ENCODE measurements at places on chromosomes 3 and 15.

- no peak for DNase-seq
These were observed 279.2 kb upstream of the TBL1XR1 start for GRCh38 chr3:177476495-177476894.

GRCh38 chr15:99212406-99212805 lies 37.0 kb downstream of the TTC23 start:
- no peak for DNase-seq

DNA sequence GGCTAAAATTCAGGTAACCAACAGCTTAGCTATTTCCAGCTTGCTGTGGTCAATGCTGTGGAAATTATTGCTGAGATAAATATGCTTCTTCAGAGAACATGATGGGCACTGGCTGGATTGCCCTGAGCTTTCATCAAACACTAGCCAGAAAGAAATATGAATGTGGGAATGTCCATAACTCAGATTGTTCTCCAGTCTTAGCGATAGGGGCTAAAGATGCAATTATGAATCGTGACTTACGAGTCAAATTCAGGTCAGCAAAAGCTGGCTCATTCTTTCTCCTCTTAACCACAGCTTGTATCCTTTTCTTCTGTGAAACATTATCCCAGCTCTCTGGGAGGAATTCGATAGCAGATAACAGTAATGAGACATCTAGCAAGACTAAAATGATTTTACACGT lies 307.6 kb downstream of the RYR3 start:
- no peak for DNase-seq

- no peak for DNase-seq
These were observed 17.5 kb downstream of the LSG1 start for GRCh38 chr3:194654443-194654842.

DNA sequence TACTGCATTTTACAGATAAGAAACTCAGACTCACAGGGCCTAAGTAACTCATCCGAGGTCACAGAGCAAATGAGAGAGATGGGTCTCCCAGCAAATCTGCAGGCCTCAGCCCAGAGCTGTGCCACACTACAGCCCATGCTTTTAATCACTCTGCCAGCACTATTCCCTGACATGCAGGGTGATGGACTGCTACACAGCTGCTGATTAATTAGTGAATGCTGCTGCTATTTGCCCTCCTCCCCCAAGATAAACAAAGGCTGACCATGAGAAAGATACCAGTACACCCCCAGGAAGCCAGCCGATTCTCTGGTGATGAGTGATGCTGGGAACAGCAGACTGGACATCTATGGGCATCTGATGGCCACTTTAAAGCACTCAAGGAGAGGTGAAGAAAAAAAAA lies 39.3 kb downstream of the RFTN1 start:
- DNase-seq, result no peak

GRCh38 chr3:128052595-128053351 lies 536 bp downstream of the SEC61A1 start:
- no peak for DNase-seq

GRCh38 chr3:120554812-120555606 lies 41.1 kb upstream of the NDUFB4 start:
- DNase-seq, result no peak

DNA sequence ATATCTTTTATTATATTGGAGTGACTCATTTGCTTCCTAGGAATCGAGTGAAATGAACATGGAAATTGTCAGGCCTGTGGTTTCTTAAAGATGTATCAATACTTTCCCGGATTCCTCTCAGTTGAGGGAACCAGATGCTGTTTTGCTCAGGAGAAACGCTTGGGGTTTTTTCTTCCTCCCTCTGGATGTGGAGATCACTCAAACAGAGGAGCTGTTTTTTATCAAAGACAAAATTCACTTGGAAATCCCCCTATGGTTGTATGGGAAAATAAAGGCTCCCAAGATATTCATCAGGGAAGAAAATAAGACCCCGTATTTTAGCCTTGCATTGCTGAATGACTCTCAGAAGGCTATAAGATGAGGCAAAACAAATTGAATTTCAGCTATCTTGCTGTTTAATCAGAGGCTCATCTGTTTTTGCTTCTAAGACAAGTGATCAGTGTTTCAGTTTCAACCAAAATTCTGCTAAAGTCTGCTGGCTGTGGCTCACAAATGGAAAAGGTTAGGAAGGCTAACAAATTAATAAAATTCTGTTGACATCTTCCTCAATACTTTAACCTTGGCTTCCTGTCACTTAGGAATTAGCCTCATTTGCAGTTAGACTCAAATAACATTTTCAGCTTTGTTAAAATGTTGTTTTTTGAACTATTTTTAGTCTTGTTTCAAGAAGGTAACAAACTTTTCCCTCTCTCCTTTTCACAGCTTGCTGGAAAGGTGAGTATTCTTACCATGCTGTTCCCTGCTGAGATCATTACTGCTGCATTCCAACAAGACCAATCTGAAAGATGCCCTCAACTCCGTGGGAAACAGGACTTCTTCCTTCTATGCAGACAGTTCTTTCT lies 83.6 kb downstream of the COL6A5 start:
- no peak for DNase-seq

DNA sequence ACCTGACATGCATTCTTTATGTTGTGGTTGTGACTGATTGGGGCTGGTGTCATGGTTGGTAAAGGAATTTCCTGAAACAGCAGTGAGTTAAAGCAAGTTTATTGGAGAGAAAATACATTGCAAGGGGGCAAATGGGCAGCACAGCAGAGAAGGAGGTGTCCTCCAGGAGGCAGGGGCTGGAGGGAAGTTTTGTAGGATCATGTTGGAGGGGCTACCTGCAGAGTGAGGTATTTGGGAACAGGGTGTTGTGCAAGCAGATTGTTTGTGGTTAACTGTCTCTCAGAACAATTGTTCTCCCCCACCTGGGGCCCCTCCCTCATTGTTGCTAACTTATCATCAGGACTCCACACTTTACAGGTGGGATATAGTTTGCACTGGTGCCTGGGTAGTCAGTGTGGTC lies 196.0 kb downstream of the NSUN3 start:
- DNase-seq, result no peak

- DNase-seq, result no peak
These were observed 17.8 kb downstream of the MKRN2 start for GRCh38 chr3:12574661-12575060.

GRCh38 chr15:57440799-57441198 lies 64.5 kb downstream of the CGNL1 start:
- DNase-seq, result no peak

- DNase-seq, result peak; percentile 54
These were observed 551 bp downstream of the DNAJC13 start for GRCh38 chr3:132417695-132418411.

DNA sequence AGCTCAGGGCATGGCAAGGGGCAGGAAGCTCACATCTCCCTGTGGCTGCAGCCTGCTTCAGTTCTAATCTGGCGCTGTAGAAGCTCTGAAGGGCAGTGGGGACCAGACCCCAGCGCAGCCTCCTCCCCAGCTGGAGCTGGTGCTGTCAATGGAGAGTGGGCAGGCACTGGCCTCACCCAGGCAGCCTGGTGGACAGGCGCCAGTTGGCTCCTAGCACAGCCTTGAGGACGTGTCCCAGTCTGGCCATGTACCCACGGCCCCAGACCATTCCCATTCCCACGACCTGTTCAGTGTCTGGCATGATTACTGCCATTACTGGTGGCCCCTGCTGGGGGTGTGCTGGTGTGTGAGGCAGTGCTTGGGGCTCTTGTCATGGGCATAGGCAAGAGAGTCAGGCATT lies 16.3 kb downstream of the TYRO3 start:
- no peak for DNase-seq

GRCh38 chr3:156516961-156517360 lies 38.0 kb downstream of the SSR3 start:
- no peak for DNase-seq

GRCh38 chr3:13716540-13717221 lies 163.2 kb downstream of the WNT7A start:
- no peak for DNase-seq

DNA sequence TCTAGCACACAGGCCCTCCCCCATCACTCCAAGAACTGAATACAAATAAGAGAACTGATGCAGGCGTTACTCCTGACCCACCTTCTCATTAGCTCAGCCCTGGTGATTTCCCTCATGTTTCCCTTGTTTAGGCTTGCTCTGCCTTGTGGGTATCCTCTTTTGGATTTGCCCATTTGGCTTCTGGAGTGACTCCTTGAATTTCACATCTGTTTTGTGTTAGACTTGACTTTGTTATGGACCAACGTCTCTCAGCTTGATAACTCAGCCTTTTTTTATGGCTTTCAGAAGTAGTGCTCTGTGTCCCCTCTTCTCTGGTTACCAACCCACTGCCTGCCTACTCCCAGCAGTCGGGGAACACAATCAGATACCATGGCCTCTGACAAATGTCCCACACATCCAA lies 11.3 kb upstream of the TMOD3 start:
- no peak for DNase-seq

GRCh38 chr15:25597571-25597970 lies 158.7 kb upstream of the UBE3A start:
- DNase-seq, result no peak

- no peak for DNase-seq
These were observed 3.0 kb downstream of the KLF13 start for GRCh38 chr15:31329640-31330010.

GRCh38 chr3:21534462-21534861 lies 216.5 kb downstream of the ZNF385D start:
- no peak for DNase-seq

GRCh38 chr3:114408736-114409670 lies 115.2 kb downstream of the TIGIT start:
- no peak for DNase-seq

GRCh38 chr3:170695486-170696064 lies 109.7 kb upstream of the SLC7A14 start:
- DNase-seq, result no peak

DNA sequence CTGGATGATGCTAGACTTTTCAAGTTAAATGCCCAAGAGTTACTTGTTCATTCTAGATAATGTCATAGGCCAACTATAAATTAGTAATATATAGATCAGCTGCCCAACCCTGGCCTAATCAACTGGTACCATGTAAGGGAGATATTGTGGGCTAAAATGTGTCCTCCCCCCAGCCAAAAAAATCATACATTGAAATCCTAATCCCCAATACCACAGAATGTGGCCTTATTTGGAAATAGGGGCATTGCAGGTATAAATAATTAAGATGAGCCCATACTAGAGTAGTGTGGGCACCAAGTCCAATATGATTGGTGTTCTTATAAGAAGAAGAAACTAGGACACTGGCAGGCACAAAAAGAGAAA lies 92.5 kb downstream of the RPL22L1 start:
- no peak for DNase-seq

GRCh38 chr3:98952404-98952803 lies 50.9 kb upstream of the DCBLD2 start:
- no peak for DNase-seq

- peak; percentile 41 for DNase-seq
These were observed 76.0 kb downstream of the WWTR1 start for GRCh38 chr3:149581681-149582370.

GRCh38 chr3:151008699-151009098 lies 36.2 kb upstream of the CLRN1 start:
- DNase-seq, result no peak

GRCh38 chr15:49122541-49123062 lies 32.8 kb downstream of the COPS2 start:
- no peak for DNase-seq

- no peak for DNase-seq
These were observed 223.7 kb downstream of the FMN1 start for GRCh38 chr15:32970847-32971246.

DNA sequence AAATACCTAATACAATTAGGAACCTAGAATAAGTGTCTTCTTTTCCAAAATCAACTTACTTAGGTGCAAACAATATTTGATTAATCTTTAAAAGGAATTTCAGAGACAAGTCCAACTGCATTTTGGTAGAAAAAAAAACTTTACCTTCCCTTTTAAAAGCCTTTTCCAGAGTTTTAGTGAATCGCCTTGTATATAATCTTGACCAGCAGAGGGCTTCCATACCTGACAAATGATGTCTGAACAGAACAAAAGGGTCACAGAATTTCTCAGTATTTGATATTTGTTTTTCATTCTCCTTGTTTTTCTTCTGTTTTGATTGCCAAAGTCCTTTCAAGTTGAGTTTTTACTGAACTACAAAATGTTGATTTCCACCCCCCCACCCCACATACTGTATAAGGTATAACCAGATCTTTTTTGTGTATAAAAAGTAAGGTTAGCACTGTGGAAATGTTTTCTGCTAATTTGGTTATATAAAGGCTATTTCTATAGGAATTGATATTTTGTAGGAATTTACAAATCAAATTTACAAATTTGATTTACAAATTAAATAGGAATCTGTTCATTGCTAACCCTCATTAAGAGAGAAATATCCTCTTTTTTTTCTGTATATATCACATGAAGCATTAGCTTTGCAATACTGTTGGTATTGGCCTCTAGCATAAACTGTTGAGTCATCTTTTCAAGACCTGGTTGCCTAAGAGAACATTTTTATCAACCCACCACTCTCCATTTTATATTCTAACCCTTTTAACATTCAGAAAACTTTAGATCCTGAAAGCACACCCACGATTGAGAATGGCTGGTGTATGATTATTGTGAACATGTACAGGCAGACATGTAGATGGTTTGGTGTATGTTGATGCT lies 464.1 kb upstream of the RARB start:
- DNase-seq, result no peak

- no peak for DNase-seq
These were observed 3.4 kb upstream of the OPA1 start for GRCh38 chr3:193589616-193590015.

DNA sequence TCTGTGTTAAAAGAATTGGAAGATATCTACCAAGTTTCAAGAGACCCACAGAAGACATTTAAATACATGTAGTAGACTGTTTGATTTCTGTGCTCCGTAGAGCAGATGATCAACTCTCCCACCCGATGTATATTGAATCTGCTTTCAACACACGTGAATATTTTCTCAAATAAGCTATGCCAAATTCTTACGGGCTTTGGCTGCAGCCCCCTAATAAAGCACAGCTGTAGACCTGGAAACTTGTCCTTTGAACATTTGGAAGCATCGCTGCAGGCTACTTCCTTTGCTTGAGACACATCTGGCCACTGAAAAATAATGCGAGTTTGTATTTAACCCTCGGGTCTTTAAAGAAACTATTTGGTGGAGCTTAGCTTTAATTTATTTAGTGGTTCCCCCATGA lies 98.3 kb upstream of the SELENOK start:
- no peak for DNase-seq

DNA sequence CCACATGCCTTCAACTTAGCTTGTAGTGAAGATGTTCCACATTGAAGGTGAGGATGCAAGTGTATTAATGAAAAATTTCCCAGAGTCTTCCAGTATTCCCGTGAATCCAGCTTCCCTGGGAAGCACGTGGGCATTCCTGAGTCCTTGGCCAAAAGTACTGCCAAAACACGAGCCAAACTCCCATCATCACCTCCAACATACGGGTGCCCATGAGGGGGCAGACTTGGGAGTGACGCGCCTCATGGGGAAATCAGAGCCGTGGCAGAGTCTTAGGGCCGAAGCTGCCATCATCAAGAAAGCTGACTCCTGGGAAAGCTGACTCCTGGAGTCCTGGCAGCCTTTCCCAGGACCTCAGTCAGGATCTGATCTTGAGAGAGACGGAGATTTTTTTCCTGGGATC lies 20.1 kb upstream of the TM2D3 start:
- no peak for DNase-seq
